ENCODE measurements at places on chromosomes 5 and 9. TPM values are rescaled to one million over a fixed set of nuclear protein-coding genes. Genes with fewer than 3 reads are reported as not detected.

- ATAC-seq: no peak
Observed at GRCh38 chr9:120412425-120412951, 167.5 kb downstream of the CDK5RAP2 start.

- no peak for ATAC-seq
Observed at GRCh38 chr9:99231711-99232110, 9.6 kb downstream of the SEC61B start.

DBH gene
- total RNA-seq: 0.66 TPM

PCDHB14 gene
- total RNA-seq: 1.2 TPM

SPACA9 gene
- 6.1 TPM for total RNA-seq

SMARCA2 gene
- 38.4 TPM for total RNA-seq
